Left hindlimb (tissue), 1 donor: ENCODE measurements at places on chromosomes 1 and 21.

DNA sequence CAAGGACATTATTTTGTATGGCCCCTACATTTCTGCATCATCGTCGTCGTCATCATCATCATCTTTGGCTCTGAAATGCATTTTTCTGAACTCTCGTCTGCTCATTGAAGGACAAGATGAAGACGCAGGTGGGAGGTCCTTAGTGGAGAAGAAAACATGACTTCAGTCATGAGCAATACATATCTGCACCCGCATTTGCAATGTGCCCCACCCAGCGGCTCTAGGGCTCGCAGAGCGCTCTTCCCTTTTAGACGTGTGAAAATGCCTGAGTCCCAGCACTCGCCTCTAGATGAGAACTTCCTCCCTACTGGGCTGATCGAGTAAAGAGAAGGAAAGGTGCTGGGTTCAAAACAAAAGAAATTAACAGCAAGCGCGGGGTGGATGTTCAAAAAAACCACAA lies 10.1 kb downstream of the C1orf174 start:
- no peak for DNase-seq

GRCh38 chr1:45008076-45008475 lies 3.0 kb downstream of the HECTD3 start:
- DNase-seq, result no peak

DNA sequence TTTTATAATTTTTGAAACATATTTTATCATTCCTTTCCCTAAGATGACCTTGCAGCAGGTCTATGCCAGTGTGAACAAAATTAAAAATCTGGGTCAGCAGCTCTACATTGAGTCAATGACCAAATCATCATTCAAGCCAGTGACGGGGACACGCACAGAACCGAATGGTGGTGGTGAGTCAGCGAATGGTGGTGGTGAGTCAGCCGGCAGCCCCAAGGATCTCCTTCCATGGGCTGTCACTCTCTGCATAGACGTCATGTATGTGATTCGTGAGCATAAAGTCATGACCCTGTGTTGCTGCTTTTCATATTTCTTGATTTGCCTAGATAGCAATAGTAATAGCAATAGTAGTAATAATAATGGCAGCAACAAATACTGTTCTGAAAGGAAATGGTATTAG lies 26.3 kb downstream of the PER3 start:
- DNase-seq, result no peak

GRCh38 chr1:47756411-47756810 lies 240.8 kb downstream of the TRABD2B start:
- DNase-seq, result peak; percentile 31

- DNase-seq, result no peak
Measured at GRCh38 chr1:243454328-243454997, 198.6 kb downstream of the SDCCAG8 start.

GRCh38 chr21:43829575-43830119 lies 35.4 kb upstream of the AGPAT3 start:
- DNase-seq, result no peak

DNA sequence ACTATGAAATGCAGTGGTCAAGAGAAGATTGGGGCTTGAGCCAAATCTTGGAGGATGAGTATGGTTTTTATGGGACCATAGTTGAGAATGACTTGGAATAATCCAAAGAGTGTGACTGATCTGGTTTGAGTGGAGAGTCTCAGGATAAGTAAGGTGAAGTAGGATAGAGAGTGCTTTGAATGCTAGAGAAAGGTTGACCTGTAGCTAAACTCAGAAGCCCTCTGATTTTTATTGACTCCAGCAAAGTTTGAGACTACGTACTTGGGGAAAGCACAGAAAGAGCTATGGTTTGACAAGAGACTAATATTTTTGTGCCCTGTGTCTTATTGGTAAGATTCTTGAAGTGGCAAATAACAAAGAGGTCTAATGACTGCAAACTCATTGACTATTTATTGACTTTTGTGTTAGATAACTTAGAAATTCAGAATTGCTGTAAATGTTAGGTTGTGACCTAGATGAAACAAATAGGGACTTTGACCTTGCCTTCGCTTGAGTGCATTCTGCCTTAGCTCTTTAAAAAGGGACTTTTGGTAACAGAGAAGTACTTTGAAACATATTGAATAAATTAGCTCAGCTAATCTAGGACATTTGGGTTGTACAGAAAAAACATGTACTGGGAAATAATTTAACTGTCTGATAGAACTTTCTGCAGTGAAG lies 35.1 kb downstream of the UAP1 start:
- DNase-seq, result no peak

DNA sequence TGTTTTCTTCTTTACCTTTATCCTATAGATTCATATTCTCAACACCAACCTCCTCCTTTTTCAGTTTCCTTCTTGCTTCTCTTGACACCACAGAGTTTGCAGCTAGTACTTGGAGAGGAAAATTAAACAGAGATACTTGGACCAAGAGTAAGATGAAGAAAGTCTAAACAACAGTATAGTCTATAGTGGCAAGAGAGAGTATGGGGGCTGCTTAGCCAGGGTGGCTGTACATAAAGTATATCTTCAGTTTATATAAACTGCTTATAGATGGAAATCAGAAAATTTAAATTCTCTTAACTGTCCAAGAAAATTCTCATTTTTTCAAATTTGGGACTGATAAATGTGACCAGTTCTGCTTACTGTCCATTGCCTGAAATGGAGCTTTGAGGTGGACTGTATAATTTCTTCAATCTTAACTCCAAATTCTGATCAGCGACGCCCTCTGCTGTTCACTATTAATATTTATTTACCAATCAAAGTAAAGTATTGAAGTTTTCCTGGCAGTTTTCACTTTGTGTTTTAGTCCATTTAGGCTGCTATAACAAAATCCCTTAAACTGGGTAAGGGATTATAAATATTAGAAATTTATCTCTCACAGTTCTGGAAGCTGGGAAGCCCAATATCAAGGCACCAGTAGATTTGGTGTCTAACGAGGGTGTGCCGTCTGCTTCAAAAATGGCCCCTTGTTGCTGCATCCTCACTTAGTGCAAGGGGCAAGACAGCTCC lies 14.8 kb upstream of the METTL18 start:
- no peak for DNase-seq

DNA sequence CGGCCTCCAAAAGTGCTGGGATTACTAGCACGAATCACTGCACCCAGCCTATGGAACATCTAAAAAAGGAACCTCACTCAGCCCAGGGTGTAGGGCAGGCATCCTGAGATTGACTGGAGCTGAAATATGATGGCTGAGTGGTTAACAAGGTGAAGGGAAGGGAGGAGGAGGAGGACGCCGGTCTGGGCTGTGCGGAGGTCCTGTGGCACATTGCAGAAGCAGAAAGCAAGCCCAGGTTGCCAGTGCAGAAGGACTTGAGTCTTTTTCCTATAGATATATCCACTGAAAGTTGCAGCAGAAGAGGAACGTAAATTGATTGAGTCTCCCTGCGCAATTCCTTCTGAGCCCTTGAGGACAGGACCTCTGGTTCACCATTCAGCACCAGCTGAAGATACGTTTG lies 1.5 kb upstream of the KIF17 start:
- no peak for DNase-seq

GRCh38 chr1:154427173-154428139 lies 22.3 kb downstream of the IL6R start:
- DNase-seq, result no peak

DNA sequence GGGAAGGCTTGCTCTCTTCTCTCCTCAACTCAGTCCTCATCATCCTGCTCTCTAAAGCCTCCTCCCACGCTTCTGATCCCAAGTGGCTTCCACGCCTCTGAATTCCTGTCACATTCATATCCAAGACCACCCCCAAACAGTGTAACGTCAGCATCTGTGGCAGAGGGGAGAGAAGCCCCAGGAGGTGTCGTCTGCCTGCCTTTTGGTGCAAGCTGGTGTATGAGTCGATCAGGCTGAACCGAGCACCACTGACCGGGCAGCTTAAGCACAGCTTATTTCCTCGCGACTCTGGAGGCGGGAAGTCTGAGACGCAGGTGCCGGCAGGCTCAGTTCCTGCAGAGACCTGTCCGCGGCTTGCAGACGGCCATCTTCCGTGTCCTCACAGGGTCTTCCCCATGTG lies 123.8 kb upstream of the RAB4A start:
- no peak for DNase-seq

DNA sequence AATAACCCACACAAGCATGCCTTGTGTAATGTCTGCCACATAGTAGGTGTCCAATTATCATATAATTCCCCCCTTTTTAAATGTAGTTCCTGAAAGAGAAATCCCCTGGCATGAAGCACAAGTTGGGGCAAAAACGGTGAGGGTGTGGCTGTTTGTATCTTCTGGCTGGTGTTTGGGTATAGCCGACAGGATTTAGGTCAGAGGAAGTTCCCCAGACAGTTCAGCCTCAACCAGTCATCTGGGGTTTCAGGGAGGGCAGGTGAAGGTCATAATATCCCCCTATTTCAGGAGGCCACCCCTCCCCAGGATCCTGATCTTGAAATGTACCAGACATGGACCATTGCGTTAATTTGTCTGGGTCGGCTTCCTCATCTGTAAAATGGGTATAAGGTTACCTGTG lies 29.1 kb upstream of the JUN start:
- DNase-seq, result no peak

GRCh38 chr1:17102232-17102631 lies 17.0 kb downstream of the PADI2 start:
- DNase-seq, result no peak

- DNase-seq, result no peak
Measured at GRCh38 chr1:186187601-186188000, 187.5 kb downstream of the TPR start.

DNA sequence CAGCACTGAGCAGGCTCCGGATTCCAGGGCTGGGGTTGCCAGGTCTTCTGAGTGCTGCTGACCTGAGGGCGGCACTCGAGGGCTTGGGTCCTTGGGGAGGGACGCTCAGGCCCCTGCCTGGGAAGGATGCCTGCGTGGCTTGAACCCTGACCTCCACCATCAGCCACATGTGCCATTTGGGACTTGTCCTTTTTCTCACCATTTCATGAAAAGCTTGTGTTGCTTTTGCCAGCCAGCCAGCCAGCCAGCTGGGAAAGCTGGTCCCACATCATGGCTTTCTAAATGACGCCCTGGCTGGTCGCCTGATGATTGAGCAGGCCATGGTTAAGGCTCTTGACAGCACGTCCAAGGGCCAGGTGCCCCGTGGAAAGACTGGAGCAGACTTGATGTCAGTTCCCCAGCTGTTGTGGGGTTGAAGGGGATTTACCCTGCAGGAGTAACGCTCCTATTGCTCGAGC lies 168.7 kb downstream of the CAMTA1 start:
- no peak for DNase-seq

GRCh38 chr1:17056551-17056950 lies 2.7 kb upstream of the SDHB start:
- DNase-seq, result no peak

GRCh38 chr1:189424746-189425331 lies 1052.8 kb downstream of the BRINP3 start:
- DNase-seq, result no peak

GRCh38 chr1:117061986-117062415 lies 1.9 kb downstream of the TTF2 start:
- no peak for DNase-seq

- no peak for DNase-seq
Measured at GRCh38 chr1:151158751-151159251, 2.4 kb downstream of the TNFAIP8L2 start.

GRCh38 chr1:150974580-150975478 lies at the start of gene CERS2:
Gene CERS2 (minus strand): TSS chr1:150974835. CDS start chr1:150969090, 5,745 bp downstream.
- DNase-seq, result peak; percentile 91

DNA sequence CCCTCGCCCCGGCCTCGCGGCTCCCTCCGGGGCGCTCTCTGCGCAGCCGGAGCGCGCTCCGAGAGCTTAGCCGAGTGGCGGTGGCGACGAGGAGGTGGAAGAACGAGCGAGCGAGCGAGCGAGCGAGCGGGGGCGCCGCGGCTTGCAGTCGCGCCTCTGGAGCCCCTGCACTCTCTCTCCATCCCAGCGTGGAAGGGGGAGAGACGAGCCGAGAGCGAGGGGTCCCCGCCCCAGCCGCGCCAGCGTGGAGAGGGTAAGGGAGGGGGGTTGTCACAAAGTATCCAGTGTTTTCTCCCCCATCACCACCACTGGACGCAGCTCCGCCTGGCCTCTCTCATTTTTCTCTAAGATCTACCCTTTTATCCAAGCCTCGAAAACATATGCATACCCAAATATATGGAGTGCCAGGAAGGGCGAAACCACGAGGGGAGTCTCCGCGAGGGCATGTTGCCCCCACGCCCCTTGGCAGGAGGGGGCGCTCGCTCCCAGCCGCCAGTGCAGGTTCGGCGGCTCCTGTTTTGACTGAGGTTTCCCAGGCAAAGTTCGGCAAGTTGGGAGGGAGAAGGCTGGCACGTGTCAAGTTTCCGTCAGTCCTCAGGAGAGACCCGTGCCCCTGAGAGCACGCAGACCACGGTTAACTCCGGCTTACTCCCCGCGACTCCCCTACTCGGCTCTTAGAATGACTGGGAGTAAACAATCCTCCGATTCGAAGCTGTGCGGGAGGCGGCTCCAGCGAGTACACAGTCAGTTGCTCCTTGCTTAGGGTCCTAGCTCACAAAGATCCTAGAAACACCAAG lies 569 bp upstream of the DAB1 start:
- peak; percentile 33 for DNase-seq

GRCh38 chr1:223708001-223708359 lies 4.4 kb upstream of the CAPN2 start:
- no peak for DNase-seq

GRCh38 chr1:48061162-48062136 lies 64.3 kb upstream of the TRABD2B start:
- no peak for DNase-seq

DNA sequence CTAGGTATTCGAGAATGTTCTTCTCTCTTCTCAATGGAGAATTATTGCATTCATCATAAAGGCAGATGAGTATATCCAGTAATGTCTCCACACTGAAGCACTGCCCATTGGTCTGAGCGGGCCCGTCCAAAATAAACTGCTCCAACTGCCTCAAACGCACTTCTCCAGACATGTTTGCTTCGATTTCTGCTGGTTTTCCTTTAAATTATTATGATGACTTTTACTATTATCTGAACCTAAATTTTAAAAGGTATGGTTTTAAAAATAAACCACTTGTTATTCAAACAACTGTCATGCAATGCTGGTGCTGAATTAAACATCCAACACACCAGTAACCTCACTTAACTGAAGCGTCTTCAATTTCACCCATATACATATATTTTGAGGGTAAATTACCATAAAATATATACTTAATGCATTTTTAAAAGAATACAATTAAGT lies 1.3 kb downstream of the CDC42BPA start:
- no peak for DNase-seq
